ENCODE measurements at places on chromosomes 16 and 17.
A peak's percentile ranks its signal among the peaks of the same experiment; 100 is the strongest.

- no peak for DNase-seq
Measured at GRCh38 chr17:55090079-55090492, 121.5 kb downstream of the STXBP4 start.

DNA sequence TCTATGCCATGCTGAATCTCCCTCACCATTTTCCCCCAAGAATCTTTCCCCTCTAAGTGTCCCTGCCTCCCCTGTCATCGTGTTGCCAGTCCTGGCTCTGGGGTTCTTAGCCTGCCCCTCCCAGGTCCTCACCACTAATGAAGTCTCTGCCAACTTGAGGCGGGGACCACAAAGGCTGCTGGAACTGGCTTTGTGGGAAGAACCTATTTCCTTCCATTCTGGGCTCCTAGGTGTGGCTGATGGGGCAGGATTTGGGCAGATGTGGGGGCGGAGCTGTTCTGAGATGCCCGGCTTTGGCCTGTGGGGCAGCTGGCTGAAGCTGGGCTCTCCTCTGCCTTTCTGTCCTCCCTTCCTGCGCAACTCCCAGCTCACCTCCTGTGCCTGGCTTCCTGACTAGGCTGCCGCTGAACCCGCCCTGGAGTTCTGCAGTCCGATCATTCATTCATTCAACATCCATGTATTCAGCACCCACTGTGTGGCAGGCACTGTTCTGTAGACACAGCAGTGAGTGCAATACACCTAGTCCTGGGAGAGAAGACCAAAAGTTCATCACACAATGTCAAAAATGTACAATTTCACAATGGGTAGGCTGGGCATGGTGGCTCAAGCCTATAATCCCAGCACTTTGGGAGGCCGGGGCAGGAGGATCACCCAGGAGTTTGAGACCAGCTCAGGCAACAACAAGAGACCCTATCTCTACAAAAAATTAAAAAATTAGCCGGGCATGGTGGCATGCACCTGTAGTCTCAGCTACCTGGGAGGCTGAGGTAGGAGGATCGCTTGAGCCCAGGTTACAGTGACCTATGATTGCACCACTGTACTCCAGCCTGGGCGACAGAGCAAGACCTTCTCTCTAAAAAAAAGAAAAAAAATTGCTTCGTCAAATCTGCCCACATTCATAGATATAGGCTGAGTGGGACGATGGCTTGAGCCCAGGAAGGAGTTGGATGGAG, 1.9 kb upstream of the SNN start:
- no peak for DNase-seq

- DNase-seq: no peak
Measured at GRCh38 chr17:9050801-9051401, 29.6 kb downstream of the NTN1 start.

GRCh38 chr16:69724414-69724873, 1.9 kb downstream of the NQO1 start:
- no peak for DNase-seq

- no peak for DNase-seq
Measured at GRCh38 chr16:7422036-7422888, 89.6 kb downstream of the RBFOX1 start.

DNA sequence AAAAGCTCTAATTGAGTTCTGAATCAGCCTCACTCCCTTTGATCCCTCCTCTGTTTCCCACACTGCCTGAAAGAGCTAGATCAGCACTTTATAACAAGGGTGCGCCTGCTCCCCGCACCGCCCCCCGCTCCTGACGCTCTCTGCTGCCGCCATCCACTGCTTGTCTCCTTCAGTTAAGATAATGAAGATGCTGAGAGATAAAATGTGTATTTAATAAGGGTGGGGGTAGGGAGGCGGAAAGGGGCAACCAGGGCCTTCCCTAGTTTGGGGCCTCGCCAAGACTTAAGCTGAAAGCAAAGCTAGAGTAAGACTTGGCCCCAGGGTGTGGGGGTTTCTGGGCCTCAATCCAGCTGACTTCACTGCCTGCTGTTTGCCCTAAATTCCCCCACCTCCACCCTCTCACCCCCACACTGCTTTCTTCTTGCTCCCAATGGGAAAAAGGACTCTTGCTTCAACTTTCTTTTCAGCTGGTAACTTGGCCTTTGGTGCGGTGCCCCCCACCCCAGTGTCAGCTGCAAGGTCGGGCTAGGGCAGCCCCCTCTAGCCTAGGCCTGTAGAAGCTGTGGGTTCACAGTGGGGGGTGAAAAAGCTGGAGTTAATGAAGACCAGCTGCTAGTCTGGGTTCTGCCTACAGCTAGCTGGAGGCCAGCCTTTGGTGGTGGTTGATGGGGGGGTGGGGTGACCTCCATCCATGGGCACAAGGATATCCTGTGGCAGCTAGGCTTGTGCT, 1.8 kb upstream of the RARA start:
- DNase-seq: no peak

GRCh38 chr17:82888583-82889495, 49.0 kb upstream of the ZNF750 start:
- no peak for DNase-seq

DNA sequence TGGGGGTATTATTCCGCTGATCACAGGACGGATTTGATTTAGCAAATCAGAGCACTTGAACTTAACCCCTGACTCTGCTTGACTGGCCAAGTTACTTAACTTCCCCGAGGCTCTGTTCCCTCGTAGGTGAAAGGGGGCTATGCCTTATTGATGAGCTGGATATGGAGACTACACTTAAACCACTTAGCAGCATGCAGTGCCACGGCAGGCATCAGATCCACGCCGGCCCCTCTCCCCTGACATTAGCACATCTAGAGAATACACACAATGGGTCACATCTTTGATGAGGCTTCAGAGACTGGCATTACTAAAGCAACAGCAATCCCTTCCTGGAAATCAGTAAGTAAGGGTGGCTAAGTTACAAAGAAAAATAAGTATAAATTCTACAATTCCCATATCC, 71.0 kb downstream of the ABCC12 start:
- no peak for DNase-seq

DNA sequence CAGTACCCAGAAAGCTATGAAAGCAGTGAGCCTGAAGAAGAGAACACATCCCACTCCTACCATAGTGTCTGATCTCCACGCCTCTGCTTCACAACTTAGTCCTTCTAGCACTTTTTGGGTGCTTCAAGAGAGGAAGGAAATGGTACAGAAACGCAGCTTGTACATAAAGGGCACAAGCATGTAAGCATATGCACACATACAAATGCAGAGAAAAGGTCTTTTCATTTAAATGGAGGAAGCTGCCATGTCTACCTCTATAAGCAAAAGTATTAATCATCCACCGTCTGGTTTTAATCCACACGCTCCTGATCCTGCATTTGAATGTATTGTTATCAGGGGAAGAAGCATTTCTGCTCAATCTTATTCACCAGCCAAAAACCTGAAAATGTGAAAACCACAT, 100.7 kb downstream of the HIC1 start:
- no peak for DNase-seq

GRCh38 chr16:76749780-76750375, 441.1 kb upstream of the MON1B start:
- no peak for DNase-seq

- DNase-seq: peak; percentile 4
Measured at GRCh38 chr17:31068291-31068690, 26.5 kb upstream of the NF1 start.

GRCh38 chr16:30378236-30379157, 3.9 kb downstream of the SEPTIN1 start:
- DNase-seq: peak; percentile 100

DNA sequence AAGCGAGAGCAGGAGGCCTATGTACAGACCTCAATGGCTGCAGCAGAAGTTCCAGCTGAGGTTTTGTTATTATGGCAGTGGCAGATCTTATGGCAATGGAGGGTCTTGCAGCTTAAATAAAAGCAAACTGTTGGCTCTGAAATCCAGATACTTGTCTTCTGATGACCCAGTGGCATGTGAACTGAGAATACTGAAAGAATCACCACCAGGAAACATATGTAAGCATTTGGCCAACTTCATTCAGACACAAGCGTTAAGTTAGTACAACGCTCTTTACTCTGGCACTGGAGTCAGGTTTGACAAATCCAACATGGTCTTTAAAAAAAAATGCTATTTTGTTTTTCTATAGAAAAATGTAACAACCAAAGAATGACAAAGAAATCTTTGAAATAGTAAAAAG, 70.5 kb downstream of the CFDP1 start:
- DNase-seq: no peak

GRCh38 chr17:77326636-77327035, 185.9 kb downstream of the SEC14L1 start:
- no peak for DNase-seq

- no peak for DNase-seq
Measured at GRCh38 chr16:65422934-65423333, 301.1 kb upstream of the CDH11 start.

- no peak for DNase-seq
Measured at GRCh38 chr17:79120259-79120658, 45.6 kb downstream of the ENGASE start.

- DNase-seq: no peak
Measured at GRCh38 chr17:78819402-78819801, 21.2 kb downstream of the USP36 start.

- no peak for DNase-seq
Measured at GRCh38 chr17:18041776-18042175, 2.6 kb downstream of the GID4 start.

GRCh38 chr16:83958846-83959565, 6.0 kb downstream of the OSGIN1 start:
- no peak for DNase-seq

GRCh38 chr16:85537795-85538401, 75.2 kb upstream of the GSE1 start:
- no peak for DNase-seq

DNA sequence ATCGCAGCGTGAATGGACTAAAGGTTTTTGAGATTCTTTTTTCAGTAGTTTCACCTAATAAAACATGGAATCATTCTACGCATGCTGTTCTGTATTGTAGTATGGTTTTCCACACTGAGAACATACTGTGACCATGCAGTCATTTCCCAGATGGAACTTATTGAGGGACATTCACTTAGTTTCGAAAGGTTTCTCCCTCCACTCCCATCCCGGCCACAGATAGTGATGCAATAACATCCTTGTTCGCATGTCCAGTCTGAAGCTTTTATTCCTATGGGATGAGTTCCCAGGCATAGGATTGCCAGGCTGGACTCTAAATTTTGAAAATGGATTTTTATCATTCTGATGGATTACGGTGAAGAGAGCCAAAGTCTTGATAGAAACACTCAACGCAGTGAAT, 420.4 kb downstream of the WWOX start:
- no peak for DNase-seq

- DNase-seq: no peak
Measured at GRCh38 chr16:10970065-10970464, 25.7 kb downstream of the CLEC16A start.

GRCh38 chr16:29644973-29645693, 17.9 kb upstream of the SPN start:
- DNase-seq: no peak

DNA sequence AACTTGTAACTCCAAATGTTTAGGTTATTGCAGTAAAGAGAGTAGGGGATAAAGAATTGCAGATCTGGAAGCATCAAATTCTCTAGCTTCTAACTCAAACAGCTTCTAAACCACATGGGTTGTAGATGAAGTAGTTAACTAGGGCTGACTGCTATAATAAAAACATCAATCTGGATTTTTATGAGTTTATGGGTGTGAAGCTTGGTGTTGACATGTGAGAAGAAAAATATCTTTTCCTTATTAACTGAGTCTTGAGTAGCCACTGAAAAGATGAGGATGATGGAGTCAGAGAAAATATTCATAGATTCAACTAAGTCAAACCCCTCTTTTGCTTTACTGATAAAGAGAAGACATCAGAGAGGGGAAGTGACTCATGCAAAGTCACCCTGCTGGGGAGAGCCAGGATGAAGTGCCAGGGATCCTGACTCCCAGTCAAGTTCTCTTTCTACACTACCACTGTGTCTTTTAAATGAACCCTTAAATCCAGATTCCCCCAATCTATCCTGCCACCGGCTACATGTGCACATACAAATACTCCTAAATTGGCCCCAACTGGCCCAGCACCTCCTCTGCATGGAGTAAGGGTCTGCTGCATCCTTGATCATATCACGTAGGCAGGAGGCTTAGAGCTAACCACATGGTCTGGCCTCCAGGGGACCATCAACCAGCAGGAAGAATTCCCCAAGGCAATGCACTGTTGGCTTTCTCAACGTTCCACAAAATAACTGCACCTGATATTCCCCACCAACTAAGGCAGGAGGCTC, 264.0 kb upstream of the CCL2 start:
- DNase-seq: no peak

GRCh38 chr17:18159551-18160120, 24.0 kb upstream of the ALKBH5 start:
- no peak for DNase-seq

GRCh38 chr17:79042421-79043190, 18.6 kb downstream of the C1QTNF1 start:
- peak; percentile 59 for DNase-seq

DNA sequence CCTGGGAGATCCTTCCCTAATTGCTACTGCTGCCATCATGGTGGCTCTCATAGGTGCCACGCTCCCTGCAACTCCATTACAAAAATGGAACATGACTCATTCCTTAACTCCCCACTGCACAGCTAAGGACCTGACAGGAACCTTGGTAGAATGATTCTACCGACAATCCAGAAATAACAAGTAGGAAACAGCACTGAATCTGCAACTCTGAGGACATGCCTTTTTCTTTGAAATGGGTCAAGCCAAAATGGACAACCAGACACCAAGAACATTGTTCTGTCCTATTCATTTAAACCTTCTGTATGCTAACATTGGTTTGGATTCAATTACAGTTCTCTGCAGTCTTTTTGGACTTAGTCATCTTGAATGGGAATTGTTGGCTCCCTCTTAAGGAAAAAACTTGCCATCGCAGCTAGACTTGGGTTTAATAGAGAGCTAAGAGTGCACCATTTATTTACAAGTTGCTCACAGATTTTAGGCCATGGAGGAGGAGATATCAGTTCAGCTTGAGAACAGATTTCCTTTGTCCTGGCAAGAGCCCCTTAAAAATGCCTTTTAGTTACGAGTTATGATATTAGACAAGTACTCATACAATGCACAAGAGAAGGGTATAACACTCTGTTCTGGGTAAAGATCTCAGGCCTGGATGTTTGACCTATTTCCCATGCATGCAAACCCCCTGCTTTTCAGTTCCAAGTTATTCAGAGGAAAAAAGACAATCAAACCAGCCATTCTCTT, 20.9 kb upstream of the NSRP1 start:
- no peak for DNase-seq

GRCh38 chr17:33171931-33172330, 121.2 kb downstream of the ASIC2 start:
- no peak for DNase-seq

GRCh38 chr16:21650521-21650920, 1.9 kb downstream of the IGSF6 start:
- no peak for DNase-seq

DNA sequence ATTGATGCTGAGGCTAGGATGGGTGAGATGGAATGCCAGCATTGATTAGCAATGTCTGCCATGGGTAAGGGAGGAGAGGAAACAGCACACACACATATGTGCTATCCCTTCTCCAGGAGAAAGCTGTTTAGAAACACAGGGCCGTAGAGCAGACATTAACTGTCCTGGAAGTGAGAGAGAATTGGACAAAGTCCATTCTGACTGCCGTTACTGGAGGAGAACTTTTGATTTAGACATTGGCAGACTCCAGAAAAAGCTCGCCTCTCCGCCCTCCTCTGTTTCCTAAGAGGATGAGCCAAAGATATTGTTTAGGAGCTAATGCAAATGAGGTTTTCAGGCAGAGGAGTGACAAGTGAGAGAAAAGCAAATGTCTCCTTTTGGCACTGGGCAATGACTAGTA, 237.0 kb downstream of the HAPSTR1 start:
- DNase-seq: no peak

All from stimulated activated CD8-positive, alpha-beta memory T cell treated with anti-CD3 and anti-CD28 coated beads, Interleukin-2, amount 100 ng/mL, for 1 hour (primary cell).